Activated T-helper 1 cell treated with anti-CD3 and anti-CD28 coated beads, Interleukin-12 subunit alpha, Interleukin-12 subunit beta, Interleukin-2, Interleukin-4 antibody, amounts not matched to agents 30 ng/mL and 10 ng/mL and 1 ng/mL, durations not matched to agents 14 hours and 24 hours and 36 hours (primary cell): ENCODE measurements at places on chromosomes 4 and X. TPM values are rescaled to one million over a fixed set of nuclear protein-coding genes. Genes with fewer than 3 reads are reported as not detected.
A peak's percentile ranks its signal among the peaks of the same experiment; 100 is the strongest.

MAGEE1 gene
- 1.8 and 1.9 TPM in 2 replicates for total RNA-seq

DNA sequence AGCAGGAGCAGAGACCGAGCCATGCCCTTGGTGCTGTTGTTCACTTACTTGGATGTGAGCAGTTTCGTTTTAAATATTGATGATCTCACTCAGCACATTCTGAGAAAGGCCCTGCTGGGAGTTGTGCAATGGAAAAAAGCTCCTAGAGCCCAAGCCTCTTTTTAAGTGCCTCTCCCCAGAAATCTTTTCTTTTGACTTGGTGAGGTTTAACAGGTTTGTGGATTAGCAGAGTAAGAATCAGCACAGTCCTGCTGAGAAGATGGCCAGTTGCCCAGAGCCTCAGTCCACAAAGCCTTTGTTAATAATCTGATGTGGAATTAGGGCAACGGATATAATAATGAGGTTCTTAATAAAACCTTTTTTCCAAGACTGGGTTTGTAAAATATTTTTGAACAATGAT lies 157.5 kb upstream of the ATP6AP2 start:
- no peak for DNase-seq

CLDN34 gene
- total RNA-seq: not detected in 2 replicates

DNA sequence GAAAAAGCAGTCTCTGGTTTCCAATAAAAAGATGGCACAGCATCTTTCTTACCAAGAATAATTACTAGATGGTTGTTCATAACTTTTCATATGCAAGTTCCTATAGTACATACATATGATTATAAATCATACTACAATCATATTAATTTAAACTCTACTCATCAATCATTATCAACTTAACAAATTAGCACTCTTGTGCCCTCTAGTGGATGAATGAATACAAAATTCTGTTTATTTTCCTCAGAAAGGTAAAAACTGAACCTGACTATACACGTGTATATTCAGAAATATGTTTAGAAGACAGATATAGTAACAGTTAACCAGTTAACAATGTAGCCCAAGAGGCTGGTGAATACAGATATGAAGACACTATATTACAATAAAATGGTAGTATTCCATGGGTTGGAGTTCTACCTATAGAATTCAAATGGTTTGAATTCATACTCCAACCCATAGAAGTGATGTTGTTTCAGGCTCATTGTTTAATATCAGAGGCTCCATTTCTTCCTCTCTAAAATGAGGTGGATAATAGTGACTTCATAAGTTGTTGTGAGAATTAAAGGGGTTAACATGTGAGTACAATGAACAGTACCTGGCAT lies 100.0 kb downstream of the ADAMTS3 start:
- no peak for DNase-seq

DNA sequence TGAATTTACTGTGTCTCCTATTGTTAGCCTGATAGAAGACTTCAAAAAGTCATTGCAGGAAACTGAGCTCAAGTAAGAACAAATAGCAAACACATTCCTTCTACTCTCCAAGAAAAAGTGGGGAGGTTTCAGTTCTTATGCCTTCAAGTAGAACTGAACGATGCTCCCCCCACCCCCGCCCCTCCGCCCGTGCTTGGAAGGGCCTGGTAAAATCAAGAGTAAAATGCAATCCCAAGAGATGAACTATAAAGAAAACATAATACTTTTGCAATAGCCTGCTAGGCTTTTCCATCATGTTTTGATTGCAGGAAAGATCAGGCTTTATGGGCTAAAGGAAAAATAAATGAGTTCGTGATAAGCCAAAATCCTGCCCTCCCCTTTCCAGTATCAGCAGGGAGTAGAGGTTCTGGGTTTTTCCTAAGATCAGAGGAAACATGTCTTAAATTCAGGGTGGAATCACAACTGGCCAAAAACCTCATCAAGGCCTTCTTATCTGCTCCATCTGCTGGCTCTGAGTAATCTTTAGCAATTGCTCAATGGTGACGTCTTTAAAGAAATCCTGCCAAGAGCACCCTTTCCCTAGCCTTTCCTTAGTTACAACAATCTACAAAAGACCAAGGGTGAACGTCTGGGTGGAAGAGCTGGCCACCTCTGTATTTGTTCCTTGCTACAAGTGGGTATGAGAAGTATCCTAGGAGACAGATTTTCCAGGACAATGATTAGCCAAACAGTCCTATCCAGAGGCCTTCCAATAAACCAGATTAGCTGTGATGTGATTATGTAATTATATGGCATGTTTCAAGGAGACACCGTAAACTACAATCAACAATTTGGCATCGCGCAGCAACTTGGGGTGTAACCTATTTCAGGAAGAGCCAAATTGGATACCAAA lies 66.3 kb upstream of the FAM9C start:
- no peak for DNase-seq

C4orf50 gene
- 0.52 and 0.54 TPM in 2 replicates for total RNA-seq

- peak; percentile 13 for DNase-seq
These were observed 441.9 kb downstream of the INPP4B start for GRCh38 chr4:142404191-142404611.

PDE6B gene
- total RNA-seq: 9.8 and 10.1 TPM in 2 replicates

DNA sequence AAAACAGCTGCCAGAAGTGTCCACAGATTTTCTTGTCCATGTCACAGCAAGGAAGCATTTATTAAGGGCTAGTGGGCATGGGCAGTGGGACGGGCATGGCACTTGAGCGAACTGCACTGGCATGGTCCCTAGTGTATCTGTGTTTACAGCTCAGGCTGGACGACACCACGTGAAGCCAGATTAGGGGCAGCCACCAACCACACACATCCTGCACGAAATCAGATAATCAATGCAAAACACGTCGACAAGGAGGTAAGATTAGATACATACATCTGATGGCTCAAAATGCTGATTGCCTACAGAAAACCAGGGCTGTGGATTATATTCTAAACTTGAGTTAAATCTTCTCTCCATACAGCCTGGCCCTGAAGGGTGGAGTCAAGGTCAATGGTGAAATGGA lies 103.8 kb upstream of the ATP6AP2 start:
- DNase-seq: no peak

- DNase-seq: no peak
These were observed 97.3 kb downstream of the NKX6-1 start for GRCh38 chr4:84401701-84402306.

DNA sequence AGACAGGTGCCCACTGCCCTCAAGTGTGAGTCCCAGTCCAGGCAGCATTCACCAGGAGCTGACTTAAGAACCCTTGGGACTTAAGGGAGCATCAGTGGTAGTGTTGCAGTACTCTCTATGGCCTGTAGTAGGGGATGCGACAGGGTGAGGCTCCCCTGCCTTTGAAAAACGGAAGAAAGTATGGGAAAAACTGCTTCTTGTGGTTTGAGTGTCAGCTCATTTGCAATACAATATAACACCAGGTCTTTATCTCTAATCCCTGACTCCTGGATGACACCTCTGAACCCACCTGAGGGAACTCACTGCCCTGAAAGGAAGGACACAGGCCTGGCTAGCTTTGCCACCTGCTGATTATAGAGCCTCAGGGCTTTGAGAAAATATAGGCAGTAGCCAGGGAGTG lies 176.0 kb downstream of the SMARCA1 start:
- no peak for DNase-seq

TMSB15A gene
- not detected in 2 replicates for total RNA-seq
